ENCODE measurements at places on chromosomes 5 and 9.

DNA sequence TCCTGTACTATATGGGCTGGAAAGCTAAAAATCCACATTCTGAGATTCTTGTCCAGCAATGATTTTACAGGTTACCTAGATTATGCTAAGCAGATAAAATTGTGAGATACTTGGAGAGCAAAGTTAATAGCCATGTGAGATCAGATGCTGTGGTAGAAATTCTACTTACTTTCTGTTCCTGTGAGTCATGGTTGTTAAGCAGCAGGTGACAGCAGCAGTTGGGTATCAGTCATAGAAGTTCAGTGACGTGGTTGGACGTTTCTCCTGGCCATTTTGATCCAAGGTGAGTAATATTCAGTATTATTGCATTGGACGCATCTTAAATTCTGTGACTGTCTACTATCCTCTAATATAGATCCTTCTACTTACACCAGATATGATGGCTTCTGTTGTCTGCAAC, 524.5 kb downstream of the TMEM38B start:
- DNase-seq: no peak

- DNase-seq: no peak
Observed at GRCh38 chr5:147481376-147481775, 28.5 kb downstream of the DPYSL3 start.

DNA sequence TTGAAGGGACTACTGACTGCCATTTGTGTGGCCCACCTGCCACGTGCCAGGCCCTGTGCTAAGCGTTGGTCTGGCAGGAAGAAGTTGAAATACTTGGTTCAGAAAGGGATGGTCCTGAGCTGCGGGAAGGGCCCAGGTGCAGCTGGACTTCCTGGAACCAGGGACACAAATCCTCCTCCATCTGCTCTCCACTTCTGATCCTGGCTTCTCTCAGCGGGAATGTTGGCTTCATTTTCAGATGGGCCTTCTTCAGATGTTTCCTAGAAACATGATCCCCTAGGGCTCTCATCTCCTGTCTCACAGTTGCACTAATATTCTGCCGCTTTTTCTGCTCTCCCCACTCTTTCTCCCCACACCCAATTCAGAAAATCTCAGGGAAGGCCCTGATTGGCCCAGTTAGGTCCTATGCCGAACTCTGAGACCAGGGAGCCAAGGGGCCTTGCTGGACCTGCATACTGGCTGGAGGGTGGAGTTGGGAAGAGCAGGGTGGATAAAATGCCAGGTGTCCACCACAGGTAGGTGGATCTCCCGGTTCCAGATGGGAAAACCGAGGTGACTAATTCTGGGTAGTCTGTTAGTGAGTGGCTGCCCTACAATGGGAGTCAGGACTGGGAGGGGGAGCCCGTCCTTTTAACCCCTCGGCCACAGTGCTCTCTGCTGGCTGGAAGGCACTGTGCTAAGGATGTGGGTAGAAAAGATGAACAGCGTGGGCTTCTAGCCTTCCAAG, 19.4 kb downstream of the PSAT1 start:
- DNase-seq: no peak

GRCh38 chr5:169521366-169521983, 62.1 kb upstream of the SPDL1 start:
- DNase-seq: no peak

DNA sequence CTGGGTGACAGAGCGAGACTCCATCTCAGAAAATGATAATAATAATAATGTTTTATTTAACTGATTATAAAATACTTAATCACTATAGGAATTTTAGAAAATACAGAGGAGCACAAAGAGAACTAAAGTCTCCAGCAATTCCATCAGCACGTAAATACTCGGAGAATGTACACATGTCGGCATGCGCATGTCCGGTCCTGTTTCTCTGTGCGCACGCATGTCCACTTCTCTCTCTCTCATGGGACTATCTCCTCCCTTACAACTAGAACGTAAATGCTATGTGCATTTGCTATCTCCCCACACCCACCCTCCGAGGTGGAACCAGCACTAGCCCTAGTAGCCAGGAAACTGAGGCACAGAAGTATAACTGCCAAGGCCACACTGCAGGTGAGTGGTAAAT, 19.0 kb downstream of the CCNJL start:
- DNase-seq: no peak

GRCh38 chr5:175094461-175094860, 349.5 kb downstream of the DRD1 start:
- no peak for DNase-seq

DNA sequence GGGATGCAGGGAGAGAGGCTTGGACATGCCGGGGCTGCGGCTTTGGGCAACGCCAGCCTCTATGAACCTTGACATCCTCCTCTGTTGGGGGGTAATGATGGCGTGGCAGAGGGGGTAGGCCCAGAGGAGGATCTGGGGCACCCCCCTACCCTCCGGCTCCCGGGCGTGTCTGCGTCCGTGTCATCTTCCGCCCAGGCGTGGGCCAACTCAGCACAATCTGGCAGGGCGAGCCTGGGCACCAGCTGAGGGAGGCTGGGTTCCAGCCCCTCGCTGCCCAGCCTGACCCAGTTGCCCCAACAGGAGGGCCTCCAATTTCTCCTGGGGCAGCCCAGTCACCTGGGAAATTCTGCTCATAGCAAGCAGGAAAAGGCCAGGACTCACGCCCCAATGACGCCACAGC, 62.9 kb upstream of the IL17B start:
- no peak for DNase-seq

- no peak for DNase-seq
Observed at GRCh38 chr9:17630531-17630949, 51.7 kb downstream of the SH3GL2 start.

DNA sequence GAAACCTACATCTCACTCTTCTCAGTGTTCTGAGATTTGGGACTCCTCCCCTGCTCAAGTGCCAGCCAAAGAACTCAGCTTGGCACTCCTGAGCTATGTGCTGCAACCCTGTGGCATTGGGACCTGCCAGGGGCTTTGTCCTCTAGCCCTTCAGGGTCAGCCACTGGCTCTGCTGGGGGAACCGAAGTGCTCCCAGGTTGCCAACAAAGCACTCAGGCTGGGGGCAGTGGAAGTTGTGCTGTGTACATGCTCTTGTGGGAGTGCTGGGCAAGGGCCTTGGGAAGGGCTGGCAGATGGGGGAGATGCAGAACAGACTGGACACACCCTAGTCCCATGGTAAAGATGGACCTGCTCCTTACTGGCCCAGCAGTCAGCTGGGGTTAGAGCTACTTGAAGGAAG, 498.6 kb downstream of the CAAP1 start:
- DNase-seq: no peak

DNA sequence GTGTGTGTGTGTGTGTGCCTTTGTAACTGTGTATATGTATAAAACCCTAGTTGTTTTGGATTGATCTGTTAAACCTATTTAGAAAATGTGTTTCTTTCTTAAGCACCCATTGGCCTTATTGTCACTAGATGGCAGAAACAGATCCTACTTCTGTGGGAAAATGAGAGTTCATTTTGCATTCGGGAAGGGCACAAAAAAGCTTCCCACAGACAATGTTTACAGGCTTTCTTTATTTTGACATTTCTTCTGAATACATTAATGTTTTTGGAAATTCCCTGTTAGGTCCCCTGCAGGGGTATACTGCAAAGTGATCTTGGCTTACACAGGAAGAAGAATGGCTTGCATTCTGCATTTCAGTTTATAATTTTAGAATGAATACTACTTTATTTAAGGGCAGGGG, 481.8 kb upstream of the ARRDC3 start:
- no peak for DNase-seq

- DNase-seq: no peak
Observed at GRCh38 chr5:32002755-32003154, 171.4 kb downstream of the GOLPH3 start.

DNA sequence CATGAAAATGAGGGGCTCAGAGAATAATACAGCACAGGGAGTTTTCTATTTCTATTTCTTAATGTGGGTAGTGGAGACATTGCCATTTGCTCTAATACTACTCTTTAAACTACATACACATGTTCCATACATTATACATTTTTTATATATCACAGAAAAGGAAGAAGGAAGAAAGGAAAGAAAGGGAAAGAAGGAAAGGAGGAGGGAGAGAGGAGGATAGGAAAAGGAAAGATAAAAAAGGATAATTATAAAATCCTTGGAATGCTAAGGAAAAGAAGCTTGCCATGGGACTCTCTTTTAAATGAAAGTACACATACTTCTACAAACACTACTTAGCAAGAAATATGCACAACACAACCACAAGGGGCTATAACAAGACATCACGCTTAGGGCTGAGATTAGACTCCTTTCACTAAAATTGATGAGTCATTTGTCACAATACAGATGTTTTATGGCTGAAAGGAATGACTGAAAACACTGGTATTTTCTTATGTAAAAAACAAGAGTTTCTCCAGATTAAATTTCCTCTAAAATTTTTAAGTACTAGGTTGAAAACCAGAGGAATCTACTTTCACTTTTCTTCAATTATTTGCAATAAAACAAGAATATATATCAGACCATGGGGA, 219.8 kb downstream of the ARL15 start:
- DNase-seq: peak; percentile 6

DNA sequence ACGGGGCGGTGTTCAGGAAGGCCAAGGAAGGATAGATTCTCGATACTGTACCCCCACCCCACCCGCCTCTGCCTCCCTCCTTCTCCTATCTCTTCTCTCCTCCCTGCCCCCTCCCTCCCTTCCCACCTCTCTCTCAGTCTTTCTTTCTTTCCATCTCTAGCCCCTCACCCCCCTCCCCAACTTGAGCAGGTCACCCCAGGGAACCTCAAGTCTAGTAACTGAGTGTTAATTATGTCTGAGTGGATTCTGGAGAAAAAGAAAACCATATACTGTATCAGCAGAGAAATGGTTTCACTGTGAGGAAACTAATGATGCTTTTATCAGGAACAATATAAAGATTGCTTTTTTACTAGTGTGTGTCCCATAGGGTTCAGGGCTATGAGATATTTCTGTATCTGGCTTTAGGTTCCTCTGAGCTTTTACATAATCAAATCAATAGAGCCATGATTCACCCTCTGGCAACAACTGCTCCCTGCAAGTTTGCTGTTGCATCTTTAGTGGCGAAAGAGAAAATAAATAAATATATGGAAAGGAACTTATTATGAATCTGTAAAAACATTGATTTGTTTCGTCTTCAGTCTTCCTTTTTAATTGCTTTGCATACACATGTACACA, 639.7 kb downstream of the CCDC171 start:
- no peak for DNase-seq

GRCh38 chr5:108149369-108149768, 232.5 kb downstream of the FBXL17 start:
- no peak for DNase-seq

DNA sequence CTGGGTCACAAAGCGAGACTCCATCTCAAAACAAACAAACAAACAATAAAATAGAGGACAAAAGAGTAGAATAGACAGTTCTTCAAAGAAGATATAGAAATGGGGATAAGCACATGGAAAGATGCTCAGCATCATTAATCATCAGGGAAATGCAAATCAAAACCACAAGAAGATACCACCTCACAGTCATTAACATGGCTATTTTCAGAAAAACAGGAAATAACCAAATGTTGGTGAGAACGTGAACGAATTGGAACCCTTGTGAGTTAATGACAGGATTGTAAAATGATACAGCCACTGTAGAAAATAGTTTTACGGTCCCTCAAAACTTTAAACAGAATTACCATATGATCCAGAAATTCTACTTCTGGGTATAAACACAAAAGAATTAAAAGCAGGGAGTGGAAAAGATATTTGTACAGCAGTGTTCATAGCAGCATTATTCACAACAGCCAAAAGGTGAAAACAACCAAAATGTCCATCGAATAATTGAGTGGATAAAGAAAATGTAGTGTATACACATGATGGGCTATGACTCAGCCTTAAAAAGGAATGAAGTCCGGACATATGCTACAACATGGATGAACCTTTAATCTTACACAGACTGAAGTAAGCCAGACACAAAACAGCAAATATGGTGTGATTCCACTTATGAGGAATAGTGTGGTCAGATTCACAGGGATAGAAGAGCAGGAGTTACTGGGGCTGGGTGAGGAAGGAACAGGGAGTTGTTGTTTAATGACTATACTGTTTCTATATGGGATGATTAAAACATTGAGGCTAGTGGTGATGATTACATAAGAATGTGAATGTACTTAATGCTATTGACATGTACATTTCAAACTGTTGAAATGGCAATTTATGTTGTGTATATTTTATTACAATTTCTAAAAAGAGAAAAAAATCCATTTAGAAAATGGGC, 19.7 kb downstream of the OR2V2 start:
- no peak for DNase-seq

DNA sequence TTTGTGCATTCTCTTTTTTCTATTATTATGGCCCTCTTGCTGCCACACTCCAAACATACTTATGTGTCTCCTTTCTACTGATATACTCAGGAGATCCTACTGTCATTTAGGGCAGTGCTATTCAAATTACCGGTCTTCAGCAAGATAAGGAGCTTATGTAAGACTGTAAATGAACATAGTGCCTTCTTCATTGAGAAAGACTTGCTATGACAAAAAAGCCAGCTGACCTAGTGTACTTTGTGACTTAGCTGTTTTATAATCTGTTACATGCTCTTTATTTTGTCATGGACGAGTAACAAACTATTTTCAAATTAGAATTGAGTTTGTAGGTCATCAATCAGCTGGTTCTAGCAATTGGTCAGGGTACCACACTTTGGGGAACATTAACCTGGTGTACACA, 32.8 kb downstream of the RANBP17 start:
- DNase-seq: no peak

- no peak for DNase-seq
Observed at GRCh38 chr5:111927191-111927590, 170.2 kb upstream of the NREP start.

- DNase-seq: no peak
Observed at GRCh38 chr9:72622186-72622585, 100.8 kb downstream of the TMC1 start.

GRCh38 chr9:20632705-20633104, 10.4 kb upstream of the MLLT3 start:
- DNase-seq: no peak

GRCh38 chr5:109697339-109697738, 7.6 kb downstream of the MAN2A1 start:
- peak; percentile 20 for DNase-seq

DNA sequence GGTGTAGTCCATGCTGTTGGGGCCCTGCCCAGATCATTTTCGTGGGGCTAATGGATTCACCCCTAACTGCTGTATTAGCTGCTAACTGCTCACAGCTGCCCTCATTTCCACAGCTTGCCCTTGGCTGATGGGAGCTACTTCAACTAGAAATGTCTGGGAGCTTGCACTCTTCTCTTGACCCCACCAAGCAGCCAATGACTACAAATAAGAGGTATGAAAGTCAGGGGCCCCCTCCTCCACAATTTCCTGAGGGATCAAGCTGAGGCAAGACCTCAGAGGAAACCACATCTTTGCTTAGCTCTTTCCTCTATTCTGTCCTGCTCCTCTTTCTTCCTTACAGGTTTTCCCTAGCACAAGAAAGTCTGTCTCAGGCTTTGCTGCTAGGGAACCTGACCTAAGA, 397.5 kb downstream of the MLLT3 start:
- no peak for DNase-seq

- no peak for DNase-seq
Observed at GRCh38 chr5:140868721-140869554, at the start of gene PCDHA11. PCDHA11 (plus strand) TSS chr5:140868957; CDS start chr5:140869104, 147 bp downstream.

- no peak for DNase-seq
Observed at GRCh38 chr5:58501778-58502417, 10.7 kb downstream of the GAPT start.
